ENCODE measurements at places on chromosomes 4 and X. TPM values are rescaled to one million over a fixed set of nuclear protein-coding genes. Genes with fewer than 3 reads are reported as not detected.

REELD1 gene
- total RNA-seq: not detected

DRD5 gene
- total RNA-seq: not detected

DKK2 gene
- total RNA-seq: 2.6 TPM

RPA4 gene
- total RNA-seq: not detected

GPC3 gene
- 0.78 TPM for total RNA-seq

PAGE2 gene
- not detected for total RNA-seq

F8A3 gene
- total RNA-seq: 6.1 TPM

HAND2 gene
- 0.54 TPM for total RNA-seq

IL2 gene
- not detected for total RNA-seq

CXXC4 gene
- total RNA-seq: 0.15 TPM

CLNK gene
- not detected for total RNA-seq

TMEM150C gene
- total RNA-seq: 2.6 TPM
